ENCODE measurements at places on chromosomes 2 and 18.

DNA sequence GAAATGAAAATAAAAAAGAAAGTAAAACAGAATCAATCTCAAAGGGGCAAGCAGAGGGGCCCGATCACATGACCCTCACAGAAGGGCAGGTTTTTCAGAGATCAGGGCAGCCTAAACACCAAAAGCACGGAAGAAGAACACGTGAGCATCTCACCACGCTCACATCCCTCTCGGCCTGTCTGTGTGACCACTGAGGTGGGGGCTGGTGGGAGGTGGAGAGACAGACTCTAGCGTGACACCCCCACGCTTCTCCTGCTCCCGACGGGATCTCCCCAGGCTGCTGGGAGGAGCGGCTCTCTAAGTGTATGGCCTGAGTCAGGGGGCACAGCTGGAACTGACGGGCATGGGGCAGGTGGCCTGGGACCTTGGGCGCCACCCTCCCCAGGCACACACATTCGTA, 23.5 kb upstream of the MTERF4 start:
- no peak for DNase-seq

- no peak for DNase-seq
Observed at GRCh38 chr2:152499896-152500735, 165.1 kb downstream of the FMNL2 start.

DNA sequence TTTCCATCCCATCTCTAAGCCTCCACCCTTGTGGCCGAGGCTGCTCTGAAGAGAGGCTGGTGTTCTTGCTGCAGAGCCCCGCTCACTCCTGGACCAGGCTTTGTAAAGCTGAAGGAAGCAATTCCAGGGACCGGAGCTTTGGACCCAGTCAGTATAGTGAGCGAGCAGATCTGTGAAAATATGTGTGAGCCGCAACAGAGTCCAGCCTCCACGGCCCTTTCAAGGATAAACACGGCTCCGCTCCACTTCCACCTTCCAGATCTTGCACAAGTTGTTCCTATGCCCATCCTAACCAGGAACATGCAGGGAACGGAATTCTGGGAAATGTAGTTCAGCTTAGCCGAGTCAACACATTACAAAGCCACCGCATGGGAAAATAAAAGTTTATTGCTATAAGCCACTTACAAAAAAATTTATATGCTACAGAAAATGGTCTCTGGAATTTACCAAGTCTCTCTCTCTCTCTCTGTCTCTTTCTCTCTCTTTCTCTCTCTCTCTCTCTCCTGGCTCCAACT, 151.7 kb upstream of the ZNF521 start:
- DNase-seq, result no peak

DNA sequence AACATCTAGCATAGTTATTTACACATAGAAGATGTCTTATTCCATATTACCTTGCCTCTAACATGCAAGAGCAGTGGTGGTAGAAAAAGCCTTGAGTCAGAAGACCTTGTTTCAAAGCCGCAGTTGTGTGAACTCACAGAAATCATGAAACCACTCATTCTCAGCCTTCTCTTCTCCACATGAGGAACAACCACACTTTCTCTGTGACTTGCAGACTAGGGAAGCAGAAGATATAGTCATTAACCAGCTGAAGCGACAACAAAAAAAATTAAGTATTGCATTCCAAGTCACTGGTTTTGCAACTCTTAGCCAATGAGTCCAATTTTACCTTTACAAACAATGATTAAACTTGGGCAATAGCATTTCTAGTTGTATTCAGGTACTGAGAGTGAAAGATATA, 19.0 kb downstream of the TWSG1 start:
- no peak for DNase-seq

GRCh38 chr2:134405611-134406081, 151.8 kb downstream of the MGAT5 start:
- DNase-seq, result no peak

DNA sequence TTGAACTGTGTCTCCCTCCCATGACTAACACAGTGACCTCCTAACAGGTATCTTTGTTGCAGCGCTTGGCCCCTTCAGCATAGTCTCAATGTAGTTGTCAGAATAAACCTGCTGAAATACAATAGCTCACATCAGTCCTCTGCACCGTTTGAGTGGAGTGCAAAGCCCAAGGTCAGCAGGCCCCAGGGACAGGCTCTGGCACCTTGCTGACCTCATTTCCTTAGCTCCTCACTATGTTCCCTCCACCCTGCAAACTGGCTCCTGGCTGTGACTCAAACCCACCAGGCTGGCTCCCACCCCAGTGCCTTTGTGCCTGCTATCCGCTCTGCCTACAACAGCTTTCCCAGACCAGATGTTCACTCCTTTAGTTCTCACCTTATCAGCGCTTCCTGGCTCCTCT, 146.7 kb downstream of the LRATD1 start:
- no peak for DNase-seq

DNA sequence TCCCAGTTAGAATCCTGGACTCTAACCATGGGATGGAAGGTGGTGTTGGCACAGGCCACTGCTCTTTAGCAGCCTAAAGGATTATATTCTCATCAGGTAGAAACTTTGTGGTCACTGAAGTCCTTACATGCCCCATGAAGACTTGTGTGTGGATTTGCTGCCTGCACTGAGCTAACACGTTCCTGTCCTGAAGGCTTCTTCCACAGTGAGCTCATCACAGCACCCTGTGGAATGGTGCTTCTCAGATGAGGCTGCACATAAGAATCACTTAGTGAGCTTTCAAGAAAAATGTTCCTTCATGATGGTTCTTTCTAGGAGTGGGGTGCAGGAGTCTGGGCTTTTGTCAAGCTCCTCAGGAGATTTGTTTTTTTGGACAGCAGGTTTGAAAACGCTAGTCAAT, 26.8 kb downstream of the STAMBP start:
- DNase-seq, result no peak

- DNase-seq, result no peak
Observed at GRCh38 chr2:164538240-164538866, 82.9 kb downstream of the GRB14 start.

GRCh38 chr2:241302759-241303651, 12.5 kb downstream of the HDLBP start:
- no peak for DNase-seq

DNA sequence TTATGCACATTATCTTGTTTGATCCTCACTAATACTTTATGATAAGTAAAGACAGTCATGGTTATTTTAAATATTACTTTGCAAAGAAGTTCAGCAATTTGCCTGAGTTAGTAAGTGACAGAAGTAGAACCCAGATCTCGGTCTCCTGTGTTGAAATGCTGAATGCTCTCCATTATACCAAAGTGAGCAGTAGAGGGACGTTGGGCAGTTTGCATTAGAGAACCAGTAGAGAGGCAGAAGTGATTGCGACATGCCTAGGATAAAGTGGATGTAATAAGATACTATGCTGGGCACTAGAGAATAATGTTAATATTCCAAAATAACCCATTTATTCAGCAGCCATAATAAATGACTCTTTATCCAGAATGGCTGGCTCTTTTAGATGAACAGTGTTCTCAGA, 201.0 kb downstream of the PMAIP1 start:
- no peak for DNase-seq

DNA sequence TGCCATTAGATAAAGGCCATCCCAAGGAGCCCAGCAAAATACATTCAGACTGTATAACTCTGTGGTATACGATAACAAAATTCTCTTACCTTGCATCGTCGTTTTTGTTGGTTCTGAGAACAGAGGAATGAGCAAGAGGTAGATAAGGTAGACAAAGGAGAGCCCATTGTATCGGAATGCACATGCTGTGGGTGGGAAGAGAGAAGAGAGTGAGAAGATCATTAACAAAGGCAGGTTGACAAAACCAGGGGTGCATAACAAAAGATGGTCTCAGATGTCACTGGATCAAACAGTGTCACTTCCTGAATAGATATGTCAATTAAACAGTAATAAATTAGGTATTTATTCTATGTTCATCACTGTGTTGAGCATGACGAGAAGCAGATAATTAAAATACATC, 83.3 kb downstream of the PIEZO2 start:
- no peak for DNase-seq

- no peak for DNase-seq
Observed at GRCh38 chr18:40367576-40367975, 1587.5 kb upstream of the PIK3C3 start.

DNA sequence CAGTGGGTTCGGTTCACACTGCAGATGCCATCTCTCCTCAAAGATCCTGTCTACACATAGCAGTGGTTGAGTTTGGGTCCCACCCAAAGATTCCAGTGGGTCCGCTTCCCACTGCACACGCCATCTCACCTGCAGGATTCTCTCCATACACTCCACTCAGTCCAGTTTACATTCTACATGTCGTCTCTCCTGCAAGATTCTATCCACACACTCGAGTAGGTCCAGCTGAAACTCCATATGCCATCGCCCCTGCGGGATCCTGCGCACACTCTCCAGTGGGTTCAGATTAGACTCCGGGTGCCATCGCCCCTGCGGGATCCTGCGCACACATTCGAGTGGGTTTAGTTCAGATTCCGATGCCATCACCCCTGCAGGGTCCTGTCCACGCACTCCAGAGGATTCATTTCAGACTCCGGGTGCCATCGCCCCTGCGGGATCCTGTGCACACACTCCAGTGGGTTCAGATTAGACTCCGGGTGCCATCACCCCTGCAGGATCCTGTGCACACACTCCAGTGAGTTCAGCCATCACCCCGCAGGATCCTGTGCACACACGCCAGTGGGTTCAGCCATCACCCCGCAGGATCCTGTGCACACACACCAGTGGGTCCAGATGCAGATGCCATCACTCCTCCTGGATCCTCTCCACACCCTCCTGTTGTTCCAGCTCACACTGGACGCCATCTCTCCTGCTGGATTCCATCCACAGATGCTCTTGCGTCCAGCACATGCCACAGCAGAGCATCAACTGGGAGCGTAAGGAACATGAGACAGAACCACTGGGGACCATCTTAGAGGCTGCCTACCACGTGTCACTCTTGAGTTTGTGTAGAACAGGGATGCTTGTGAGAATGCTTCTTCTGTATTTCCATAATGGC, 3.0 kb upstream of the PXDN start:
- no peak for DNase-seq

DNA sequence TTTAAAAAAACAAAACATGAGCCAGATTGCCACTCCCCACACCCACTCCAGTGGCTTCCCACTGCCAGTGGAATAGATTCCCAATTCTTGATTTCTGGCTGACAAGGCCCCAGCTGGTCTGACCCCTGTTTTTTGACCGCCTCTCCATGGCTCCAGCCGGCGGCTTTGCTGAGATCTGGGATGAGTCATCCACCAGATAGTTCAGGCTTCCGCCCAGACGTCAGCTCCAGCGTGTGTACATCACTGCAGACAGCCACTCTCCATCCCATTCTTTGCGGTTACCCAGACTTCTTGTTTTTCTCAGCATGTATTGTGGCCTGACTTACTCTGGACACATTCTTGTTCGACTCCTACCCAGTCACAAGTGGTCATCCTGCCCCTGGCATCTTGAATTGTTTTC, 227.9 kb downstream of the GBX2 start:
- peak; percentile 18 for DNase-seq

- no peak for DNase-seq
Observed at GRCh38 chr2:128284037-128284441, 34.6 kb downstream of the HS6ST1 start.

- no peak for DNase-seq
Observed at GRCh38 chr18:74796841-74797576, 199.3 kb downstream of the ZNF407 start.

DNA sequence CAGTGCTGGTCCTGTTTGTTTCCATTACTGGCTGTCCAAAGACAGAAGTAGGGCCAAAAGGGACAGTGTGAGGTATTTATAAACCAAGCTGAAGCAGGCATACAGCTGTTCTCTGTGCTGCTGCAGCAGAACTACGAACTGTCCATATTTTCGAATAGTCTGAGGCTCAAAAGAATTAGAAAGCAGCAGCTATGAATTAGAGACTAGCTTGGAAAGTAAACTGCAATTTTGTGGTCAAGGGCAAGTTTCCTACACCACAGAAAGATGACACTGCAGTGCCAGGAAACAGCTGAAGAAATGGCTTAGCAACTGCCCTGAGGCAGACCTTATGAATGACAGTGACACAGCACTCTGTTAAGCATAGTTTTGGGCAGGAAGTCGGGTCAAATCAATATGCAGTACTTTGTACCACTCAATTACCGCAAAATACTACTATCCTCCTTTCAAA, 125.3 kb downstream of the TMEM131 start:
- no peak for DNase-seq

DNA sequence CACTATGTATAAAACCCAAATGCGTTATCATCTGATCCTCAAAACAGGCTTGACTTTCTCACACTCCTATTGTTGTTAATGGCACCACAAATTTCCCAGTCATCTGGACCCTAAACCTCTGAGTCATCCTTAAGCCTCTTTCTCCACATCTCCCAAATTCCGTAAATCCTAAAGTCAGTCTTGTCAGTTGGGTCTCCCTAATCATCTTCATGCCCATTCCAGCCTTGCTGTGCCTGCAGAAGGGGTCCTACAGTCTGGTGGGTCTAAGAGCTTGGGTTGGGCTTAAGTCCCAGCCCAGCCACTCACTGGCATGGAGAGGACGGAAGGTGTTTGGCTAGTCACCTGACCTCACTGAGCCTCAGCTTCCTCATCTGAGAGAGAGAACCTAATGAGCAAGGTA, 265.1 kb upstream of the SIX3 start:
- no peak for DNase-seq

- DNase-seq, result peak; percentile 49
Observed at GRCh38 chr18:46916551-46917107, 678 bp downstream of the PIAS2 start.

DNA sequence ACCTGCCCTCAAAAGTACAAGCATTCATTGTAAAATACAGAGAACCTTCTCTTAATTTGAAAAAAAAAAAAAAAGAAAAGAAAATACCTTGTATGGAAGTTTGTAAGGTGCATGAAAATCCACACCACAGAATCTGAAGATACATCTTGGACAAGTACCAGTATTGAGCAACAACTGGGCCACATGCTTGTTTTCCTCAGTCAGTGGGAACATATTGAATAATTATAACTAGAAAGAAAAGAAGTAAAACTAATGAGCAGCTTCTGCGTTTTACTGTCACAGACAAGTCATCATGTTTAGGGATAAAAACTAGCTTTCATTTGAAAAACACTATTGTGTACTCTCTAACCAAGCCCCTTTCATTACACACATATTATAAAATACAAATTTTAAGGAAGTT, 5.8 kb upstream of the PEX13 start:
- DNase-seq, result no peak

DNA sequence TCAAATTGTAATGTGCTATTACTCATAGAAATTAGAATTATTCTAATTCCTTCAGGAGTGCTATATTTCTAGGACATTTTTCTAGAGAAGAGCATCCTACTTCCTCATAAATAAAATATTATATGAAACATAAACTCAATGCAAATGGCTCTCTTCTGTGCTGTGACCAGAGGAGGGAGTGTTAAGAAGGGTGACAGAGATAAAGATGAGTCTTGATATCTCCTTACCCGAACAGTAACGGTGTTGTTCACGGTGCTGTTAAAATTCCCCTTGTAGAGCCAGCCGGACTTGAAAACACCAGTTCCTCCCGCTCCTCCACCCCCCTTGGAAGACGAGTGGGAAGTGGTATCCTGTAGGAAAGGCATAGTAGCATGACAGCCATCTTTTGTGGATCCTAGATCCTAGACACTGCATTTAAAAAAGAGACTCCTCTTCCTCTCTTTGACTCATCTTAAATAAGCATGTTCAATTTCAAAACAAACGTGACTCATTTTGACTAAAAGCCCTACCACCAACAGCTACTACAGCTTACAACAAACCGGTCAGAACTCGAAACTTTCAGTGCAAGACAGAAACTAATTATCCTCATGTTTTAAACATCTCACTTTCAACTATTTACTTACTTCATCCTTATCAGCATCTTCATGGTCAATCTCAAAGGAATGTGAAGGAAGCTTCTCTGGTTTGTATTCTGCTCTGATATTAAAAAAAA, 156.3 kb downstream of the DOCK10 start:
- DNase-seq, result no peak

GRCh38 chr2:209685340-209685739, 86.3 kb upstream of the UNC80 start:
- no peak for DNase-seq

Measured in anterior cingulate cortex (tissue), 58 donors.